ENCODE measurements at places on chromosomes 4 and X. TPM values are rescaled to one million over a fixed set of nuclear protein-coding genes. Genes with fewer than 3 reads are reported as not detected.

DNA sequence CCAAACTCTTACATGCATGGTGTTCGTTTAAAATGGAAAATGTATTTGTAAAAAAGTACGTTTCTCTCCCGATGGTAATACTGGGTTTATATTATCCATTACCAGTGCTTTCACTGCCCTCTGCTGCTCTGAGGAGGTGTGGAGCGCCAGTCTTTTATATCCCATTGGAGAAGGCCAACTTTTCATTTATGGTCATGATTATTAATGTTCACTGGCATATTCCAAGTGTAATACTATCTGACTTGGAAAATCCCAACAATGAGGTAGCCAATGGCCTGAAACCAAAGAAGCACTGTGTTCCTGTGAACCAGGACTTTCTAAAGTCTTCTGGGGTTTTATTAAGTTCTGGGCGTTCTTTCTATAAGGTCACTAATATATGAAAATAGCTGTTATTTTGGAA, 80.7 kb downstream of the SYNPO2 start:
- H3K27ac ChIP-seq, result no peak overlapping the region
- H3K4me3 ChIP-seq, result no peak overlapping the region
- no peaks in the 10 kb centered on the region for H3K27me3 ChIP-seq
- no peaks in the 10 kb centered on the region for H3K36me3 ChIP-seq

- H3K4me3 ChIP-seq, result no peak overlapping the region
- H3K27me3 ChIP-seq, result no peaks in the 10 kb centered on the region
- H3K36me3 ChIP-seq, result no peaks in the 10 kb centered on the region
- peaks cover 6% of the 10 kb centered on the region for H3K4me1 ChIP-seq
- no peak overlapping the region for H3K27ac ChIP-seq
Measured at GRCh38 chrX:58025979-58026378, 115.7 kb upstream of the ZXDA start.

GRCh38 chr4:4914059-4914820, 54.8 kb downstream of the MSX1 start:
- no peak overlapping the region for H3K4me3 ChIP-seq
- no peaks in the 10 kb centered on the region for H3K4me1 ChIP-seq
- no peak for DNase-seq
- H3K27ac ChIP-seq, result no peak overlapping the region
- peaks cover 33% of the 10 kb centered on the region for H3K27me3 ChIP-seq
- H3K36me3 ChIP-seq, result no peaks in the 10 kb centered on the region

DNA sequence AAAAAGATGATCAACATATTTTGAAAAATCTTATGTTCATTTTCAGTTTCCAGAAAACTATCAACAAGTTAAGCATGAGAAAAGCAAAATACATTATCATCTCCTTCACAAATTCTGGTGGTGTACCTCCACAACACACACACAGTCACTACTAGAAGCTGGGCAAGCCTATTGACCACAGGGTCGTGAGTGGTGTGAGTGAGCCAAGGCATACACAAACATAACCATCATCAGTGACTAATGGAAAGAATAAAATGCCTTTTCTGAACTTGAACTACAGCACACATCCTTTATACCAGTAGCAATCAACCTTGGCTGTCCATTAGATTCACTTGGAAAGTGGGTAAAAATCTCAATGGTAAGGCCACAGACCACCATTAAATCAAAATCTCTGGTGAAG, 180.2 kb downstream of the FAM47B start:
- no peak for DNase-seq
- no peak overlapping the region for H3K4me3 ChIP-seq
- H3K27ac ChIP-seq, result no peak overlapping the region
- H3K4me1 ChIP-seq, result no peaks in the 10 kb centered on the region

Gene CAMK2D
- total RNA-seq, result 73.7 TPM

Gene TCEAL7
- 16.5 TPM for total RNA-seq

Gene PAGE4
- not detected for total RNA-seq

Data from chondrocyte (in vitro differentiated cells).